ENCODE measurements at places on chromosomes 4 and X.

- no peak for DNase-seq
Observed at GRCh38 chrX:110123331-110123782, 120.4 kb downstream of the TMEM164 start.

- no peak for DNase-seq
Observed at GRCh38 chrX:125850693-125851092, 315.4 kb downstream of the DCAF12L2 start.

DNA sequence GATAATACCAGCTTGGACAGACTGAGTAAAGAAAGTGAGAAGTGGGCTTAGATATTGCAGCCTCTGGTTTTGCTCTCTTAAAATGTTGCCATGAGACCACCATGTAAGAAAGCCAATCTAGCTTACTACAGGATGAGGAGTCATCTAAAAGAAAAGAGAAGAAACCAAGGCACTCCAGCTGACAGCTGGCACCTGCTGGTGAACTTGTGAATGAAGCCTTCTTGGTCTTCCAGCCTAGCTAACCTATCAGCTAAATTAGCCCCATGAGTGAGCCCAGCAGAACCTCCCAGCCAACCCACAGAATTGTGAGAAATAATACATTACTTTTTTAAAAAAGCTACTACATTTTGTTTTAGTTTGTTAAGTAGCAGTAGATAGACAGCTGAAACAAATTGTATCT is 154.5 kb upstream of the QRFPR start:
- no peak for DNase-seq

- no peak for DNase-seq
Observed at GRCh38 chrX:43559644-43560043, 96.5 kb upstream of the MAOA start.

GRCh38 chrX:71091263-71091662 is 4.4 kb upstream of the FOXO4 start:
- no peak for DNase-seq

DNA sequence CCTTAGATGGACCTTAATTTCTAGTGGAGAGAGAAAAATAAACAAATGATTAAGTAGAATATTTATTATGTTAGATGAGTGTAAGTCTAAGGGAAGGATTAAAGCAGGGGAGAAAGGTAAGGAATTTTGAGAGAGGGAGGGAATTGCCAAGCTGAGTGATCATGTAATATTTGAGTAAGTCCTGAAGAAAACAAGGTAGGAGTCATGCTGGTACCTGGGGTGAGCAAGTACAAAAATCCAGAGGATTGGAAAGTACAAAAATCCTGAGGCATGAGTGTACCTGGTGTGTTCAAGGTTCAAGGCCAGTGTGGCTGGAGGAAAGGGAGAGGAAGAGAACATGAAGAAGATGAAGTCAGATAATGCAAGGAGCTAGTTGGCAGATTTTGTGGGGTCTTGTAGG is 87.2 kb upstream of the MYOZ2 start:
- no peak for DNase-seq

- no peak for DNase-seq
Observed at GRCh38 chrX:16834806-16835205, 35.4 kb downstream of the RBBP7 start.

- DNase-seq = no peak
Observed at GRCh38 chr4:159900562-159900961, 797.7 kb downstream of the RAPGEF2 start.
